GM04504 (cell line): ENCODE measurements at places on chromosomes 2 and 18.

DNA sequence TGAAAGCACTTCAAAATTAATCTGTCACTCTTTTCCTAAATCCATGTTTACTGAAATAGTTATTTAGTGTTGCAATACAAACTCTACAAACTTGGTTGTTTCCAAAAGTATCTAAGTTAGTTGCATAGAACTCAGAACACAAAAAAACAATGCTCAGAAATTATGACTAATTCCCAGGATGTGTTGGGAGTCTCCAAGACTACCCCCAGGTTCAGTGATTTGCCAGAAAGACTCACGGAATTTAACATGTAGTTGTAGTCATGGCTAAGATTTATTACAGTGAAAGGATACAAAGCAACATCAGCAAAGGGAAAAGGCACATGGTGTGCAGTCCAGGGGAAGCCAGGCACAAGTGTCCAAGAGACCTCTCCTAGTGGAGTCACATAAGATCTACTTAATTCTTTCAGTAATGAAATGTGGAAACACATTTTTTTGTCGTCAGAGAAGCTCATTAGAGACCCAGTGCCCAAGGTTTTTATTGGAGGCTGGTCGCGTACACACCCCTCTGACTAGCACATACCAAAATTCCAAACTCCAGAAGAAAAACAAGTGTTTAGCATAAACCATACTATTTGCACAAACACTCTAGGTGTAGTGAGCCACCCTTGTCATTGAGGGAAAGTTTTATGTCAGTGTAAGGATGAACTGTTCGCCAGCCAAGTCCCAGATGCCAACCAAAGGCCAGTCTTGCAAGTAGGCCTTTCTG, 43.3 kb upstream of the CYP20A1 start:
- peak; percentile 10 for DNase-seq

DNA sequence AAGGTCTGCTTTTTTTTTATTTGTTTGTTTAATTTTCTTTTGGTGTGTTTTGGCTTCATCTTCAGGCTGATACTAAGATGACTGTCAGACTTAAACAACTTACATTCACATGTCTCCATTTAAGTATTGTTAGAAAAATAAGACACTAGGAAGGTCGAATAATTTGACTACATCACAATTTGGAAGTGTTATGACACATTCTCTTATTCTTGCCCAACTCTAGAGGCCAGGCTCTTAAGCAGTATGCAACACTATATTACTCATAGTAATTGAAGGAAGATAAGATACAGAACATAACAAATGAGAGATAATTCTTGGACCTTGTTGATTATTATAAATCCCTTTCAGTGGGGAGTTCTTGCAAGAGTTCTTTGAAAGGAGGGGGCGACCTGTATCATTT, 295.3 kb upstream of the COL3A1 start:
- peak; percentile 34 for DNase-seq

DNA sequence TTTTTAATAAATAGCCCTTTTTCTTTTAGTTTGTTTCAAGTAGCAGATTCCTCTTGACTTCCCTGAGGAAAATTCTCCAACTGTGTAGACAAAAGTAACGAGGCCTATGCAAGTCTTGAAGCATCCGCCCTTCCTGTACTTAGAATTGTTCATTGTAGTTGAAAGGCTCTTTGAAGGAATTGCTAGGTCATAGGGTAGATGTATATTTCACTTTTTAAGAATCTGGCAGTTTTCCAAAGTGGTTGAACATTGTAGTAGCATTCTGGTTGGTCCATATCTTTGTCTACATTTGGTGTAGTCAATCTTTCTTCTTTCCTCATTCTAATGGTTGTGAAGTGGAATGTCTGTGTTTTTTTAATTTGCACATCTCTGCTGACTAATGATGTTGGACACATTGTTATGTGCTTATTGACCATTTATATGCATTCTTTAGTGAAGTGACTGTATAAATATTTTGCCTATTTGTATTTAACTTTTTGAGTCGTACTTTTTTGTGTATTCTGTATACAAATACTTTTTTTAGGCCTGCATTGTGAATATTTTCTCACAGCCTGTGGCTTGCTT, 5.6 kb upstream of the SERPINB11 start:
- DNase-seq = no peak

DNA sequence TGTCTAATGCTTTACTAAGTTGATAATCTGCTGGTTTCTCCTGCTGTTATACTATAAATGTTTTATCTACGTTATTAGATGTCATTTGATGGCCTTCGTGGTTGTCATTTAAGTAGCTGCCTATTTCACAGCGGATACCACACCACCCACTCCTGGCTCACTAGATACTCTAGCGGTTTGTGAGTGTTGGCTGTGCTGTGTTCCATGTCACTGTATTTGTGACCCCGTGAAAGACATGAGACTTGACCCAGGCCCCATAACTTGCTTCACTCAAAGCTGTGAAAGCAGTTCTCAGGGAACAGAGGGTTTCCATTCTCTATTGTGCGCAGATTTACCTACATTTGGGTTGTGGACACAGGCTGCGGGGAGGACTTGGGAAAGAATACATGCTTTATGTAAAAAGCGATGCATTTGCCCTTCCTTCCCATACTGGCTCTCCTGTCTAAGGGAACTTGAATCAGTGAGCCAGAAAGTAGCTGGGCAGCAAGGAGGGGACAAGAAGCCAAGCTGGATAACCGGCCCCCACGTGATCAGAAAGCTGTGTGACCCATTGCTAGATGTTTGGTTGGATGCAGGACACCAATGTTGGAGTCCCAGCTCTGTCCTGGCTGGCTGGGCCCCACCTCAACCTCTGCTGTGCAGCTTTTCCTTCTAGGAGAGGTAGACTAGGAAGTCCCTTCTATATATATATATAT, 52.2 kb downstream of the PLB1 start:
- no peak for DNase-seq

DNA sequence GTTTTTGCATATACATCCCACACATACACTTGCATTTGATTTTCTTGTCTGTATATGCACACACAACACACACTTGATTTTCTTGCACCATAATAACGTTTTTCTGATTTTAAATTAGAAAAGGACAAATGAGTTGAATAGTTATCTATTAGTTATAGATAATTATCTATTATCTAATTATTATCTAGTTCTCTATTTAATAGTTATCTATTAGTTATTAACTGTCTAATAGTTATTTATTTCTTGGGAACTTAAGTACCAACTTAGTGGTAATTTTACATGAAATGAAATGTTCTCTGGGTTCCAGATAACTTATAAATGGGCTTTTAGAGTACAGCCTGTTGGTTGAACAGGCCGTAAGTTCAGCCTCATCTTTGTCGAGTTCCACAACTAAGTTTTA, 23.0 kb downstream of the INPP4A start:
- no peak for DNase-seq

- DNase-seq = no peak
Measured at GRCh38 chr2:12278217-12278750, 438.5 kb upstream of the TRIB2 start.

GRCh38 chr2:85537600-85538506, 1.1 kb upstream of the MAT2A start:
- DNase-seq = peak; percentile 25

- no peak for DNase-seq
Measured at GRCh38 chr18:78890388-78890787, 89.2 kb upstream of the SALL3 start.

DNA sequence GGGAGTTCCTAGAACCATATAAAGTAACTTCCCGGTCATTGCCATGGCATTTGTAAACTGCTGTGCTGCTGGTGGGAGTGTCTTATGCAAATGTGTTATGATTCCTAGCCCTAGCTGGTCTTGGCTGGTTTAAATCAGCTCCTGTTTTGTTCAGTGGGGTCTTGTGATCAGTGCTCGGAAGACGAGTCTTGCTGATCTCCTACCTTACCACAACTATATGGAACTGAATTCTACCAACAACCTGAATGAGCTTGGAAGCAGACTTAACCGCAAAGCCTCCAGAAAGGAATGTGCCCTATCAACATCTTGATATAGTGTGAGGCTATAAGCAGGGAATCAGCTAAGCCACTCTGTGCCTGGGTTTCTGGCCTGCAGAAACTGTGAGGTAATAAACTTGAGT, 33.5 kb downstream of the POLE4 start:
- peak; percentile 56 for DNase-seq

GRCh38 chr2:237181844-237182243, 96.2 kb downstream of the COPS8 start:
- DNase-seq = peak; percentile 88

DNA sequence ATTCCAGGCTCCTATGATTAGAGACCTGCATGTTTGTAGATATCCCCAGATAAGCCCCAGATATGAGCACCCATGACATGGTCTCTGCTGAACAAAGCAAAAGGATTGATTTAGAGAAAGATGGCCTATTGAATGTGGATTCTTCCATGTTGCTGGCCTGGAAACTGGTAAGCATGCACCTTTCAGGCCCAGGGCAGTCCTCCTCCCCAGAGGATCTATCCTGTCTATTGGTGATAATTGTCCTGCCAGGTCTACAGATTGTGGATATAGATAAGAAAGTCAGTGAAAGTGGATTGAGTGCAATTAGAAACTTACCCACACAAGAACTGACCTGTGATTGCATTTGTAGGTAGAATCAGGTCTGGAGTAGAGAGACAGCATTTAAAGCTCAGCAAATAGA, 256.9 kb upstream of the SIX3 start:
- no peak for DNase-seq

DNA sequence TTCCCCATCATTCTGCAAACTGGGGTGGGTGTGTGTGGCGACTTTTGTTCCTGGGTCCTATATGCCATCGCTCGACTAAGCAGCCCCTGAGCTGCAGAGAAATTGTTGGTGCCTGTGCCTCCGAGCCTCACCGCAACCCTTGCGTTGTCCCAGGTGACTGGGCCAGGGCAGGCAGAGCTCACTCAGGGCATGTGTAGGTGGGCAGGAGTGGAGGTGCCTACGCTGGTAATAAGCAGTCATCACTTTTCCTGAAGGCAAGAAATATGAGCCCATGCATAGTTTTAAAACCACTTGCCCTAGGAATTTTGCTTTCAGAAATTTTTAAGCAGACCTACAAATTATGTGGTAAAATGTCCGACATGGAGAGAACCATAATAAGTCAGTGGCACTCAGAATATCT, 197.8 kb downstream of the SMAD7 start:
- no peak for DNase-seq

GRCh38 chr2:167480232-167480985, 592.1 kb downstream of the XIRP2 start:
- DNase-seq = no peak

DNA sequence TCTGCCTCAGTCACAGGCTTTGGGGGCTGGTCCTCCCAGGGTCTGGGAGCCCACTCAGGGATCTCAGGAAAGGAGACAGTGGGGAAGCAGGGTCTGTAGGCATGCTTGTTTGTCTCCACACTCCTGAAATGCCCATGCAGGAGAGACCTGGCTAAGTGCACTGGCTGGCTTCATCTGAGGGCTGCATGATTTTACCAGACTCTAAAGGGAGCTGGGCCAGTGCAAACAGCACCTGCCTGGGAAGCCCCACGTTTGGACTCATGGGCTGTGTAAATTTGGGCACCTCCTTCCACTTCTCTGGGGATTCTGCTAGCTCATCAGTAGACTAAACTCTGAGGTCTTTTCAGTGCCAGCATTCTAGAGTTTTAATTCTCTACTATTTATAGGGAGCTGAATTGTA, 33.7 kb downstream of the LYPD1 start:
- DNase-seq = no peak

DNA sequence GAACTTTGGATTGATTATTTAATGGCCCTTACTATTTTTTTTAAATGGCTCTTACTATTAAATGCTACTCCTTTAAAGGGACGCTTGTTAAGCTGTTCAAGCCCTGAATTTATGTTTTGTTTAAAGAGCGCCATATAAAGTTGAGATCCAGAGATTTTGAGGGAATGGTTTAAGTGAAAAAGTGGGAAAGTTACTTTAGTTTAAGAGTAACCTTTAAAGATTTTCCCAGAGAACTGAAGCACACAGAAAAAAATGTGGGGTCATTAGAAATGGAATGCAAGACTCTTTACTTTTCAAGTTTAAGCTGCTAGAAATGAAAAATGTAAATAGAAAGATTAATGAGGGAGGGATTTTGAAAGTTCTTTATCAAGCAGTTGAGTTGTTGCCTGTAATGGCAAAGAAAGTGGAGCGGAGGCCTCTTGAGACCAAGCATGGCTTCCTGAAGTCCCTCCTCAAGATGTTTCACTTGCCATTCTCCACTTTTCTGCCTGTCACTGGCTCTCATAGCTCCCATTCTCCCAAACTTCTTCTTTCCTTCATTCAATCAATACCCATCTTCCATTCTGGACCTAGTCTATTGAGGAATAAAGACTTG, 93.2 kb downstream of the KCNS3 start:
- no peak for DNase-seq

DNA sequence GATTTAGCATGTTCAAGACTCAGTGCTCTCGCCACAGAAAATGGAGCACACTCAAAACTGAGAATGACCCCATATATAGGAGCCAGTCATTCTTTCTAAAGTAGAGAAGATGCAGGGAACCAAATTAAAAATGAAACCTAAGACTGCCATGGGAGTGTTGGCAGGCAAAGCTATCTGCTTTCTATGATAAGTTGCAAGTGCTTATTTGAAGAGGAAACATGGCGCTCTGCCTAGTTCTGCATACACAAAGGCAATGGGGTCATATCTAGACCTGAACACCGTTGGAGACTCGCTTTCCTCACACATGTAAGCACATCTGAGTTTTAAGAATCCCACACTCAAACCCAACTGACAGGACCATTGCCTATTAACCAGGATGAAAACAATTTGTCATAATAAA, 292.5 kb downstream of the ALK start:
- DNase-seq = no peak

GRCh38 chr18:68427951-68428401, 286.9 kb downstream of the TMX3 start:
- DNase-seq = peak; percentile 79

DNA sequence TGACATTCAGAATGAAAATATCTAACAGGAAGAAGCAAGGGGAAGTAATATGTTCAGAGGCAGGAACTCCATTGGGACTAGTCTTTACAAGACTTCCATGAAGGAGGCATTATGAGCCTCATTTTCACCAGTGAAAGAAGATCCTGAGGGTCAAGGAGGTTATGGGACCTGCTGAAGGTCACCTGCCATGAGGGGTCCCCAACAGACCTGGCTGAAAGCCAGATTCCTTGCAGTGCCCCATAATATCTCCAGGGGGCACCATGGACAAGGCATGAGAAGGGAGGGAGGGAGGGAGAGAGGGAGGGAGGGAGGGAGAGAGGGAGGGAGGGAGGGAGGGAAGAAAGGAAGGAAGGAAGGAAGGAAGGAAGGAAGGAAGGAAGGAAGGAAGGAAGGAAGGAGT, 27.9 kb downstream of the XDH start:
- DNase-seq = no peak

GRCh38 chr18:67893916-67894315, 377.4 kb upstream of the DSEL start:
- no peak for DNase-seq

- no peak for DNase-seq
Measured at GRCh38 chr18:68942230-68942629, 144.3 kb downstream of the CCDC102B start.

GRCh38 chr2:61059382-61059781, 6.3 kb upstream of the SANBR start:
- DNase-seq = no peak
